ENCODE measurements at places on chromosomes 5 and 9.
A peak's percentile ranks its signal among the peaks of the same experiment; 100 is the strongest.

DNA sequence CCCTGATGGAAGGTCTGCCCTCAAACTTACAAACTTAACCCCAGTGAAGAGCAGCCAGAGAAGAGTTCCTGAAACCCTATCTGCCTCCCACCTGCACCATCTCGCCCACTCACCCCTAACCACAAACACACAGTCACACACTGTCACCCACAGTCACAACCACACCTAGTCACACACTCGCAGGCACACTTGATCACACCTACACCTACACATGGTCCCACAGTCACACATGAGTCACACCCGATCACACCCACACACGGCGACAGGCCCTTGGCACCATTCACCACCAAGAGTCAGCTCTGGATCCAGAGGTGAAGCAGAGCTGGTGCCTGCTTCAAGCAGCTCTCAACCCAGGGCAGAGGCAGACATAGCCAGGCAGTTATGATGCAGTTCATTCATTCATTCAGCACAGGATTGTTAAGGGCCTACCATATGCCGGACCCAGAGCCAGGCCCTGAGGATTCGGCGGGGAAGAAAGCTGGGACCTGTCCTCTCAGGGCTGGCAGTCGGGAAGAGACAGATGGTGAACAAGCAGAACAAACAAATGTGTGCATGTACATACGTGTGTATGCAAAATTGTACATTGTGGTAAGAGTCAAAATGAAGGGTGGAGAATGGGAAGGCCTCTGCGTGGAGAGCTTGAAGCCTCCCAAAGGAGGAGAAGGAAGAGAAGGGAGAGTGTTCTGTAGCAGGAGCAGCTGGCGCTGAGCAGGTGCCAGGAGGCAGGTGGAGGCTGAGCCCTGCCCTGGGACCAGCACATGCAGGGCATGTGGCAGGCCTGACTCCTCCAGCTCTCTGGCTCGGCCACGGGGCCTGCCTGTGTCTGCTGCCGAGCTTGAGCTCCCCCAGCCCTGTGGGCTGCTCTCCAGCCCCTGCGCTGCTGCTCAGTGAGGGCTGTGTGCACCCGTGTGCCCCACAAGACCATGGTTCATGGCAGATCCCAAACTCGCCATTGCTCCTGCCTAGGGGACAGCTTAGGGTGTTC lies 6.4 kb downstream of the TSPAN17 start:
- no peak for DNase-seq

GRCh38 chr9:116812231-116813030 lies 125.3 kb downstream of the TRIM32 start:
- no peak for DNase-seq

DNA sequence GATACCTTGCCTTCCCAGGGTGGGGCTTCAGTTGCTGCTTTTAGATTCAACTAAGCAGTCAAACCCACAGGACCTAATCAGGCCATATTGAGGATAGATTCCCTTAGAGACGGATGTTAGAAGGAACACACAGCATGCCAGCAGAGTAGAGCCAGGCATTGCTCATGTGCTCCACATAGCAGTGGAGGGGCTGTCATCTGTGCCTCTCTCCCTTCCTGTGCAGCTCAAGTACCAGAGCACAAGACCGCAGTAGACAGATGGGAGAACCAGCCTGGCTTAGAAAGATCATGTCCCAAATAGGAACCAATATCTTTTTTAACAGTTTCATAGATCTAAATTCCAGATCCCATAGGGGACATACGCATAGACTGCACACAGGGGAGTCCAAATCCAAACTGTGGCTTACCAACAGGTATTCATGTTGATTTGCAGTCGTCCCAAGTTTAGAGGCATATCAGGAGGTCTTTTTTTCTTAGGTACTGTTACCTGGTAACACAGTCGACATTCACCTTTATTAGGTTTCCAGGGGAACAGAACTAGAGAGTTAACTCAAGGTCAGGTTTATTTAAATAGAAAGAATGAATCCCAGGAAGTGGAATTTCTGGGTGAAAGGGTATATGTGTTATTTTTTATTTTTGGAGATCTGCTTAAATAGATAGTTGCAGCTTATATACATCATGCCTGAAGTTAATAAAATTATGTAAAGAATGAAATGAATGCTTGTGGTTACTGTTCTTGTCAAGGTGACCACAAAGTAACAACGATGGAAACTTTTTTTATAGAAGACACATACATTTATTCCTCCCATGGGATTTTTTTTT lies 43.5 kb upstream of the PCAT7 start:
- no peak for DNase-seq

DNA sequence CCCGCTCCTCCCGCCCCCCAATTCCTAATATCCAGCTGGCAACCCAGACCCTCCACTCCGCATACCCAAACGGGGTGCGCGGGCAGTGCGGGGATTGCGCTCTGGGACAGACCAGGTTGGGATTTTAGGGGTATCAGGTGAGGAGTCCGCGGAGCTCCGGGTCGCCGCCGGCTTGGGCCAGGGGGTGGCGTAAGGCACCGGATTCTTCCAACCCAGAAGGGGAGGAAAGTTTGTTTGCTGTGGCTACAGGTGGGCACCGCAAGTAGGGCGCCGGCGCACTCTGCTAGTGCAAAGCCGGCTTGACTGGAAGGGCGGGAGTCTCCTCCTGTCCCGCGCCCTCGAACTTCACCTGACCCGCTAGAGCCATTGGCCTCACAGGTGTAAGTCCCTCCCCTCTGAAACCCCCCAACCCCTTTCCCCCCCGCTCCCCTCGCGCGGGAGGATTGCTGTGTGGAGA lies 709 bp downstream of the IQGAP2 start:
- DNase-seq, result peak; percentile 61

GRCh38 chr5:2227433-2227832 lies 344.7 kb upstream of the IRX4 start:
- DNase-seq, result no peak

- DNase-seq, result peak; percentile 61
Observed at GRCh38 chr9:97468658-97469448, 32.6 kb upstream of the TMOD1 start.

DNA sequence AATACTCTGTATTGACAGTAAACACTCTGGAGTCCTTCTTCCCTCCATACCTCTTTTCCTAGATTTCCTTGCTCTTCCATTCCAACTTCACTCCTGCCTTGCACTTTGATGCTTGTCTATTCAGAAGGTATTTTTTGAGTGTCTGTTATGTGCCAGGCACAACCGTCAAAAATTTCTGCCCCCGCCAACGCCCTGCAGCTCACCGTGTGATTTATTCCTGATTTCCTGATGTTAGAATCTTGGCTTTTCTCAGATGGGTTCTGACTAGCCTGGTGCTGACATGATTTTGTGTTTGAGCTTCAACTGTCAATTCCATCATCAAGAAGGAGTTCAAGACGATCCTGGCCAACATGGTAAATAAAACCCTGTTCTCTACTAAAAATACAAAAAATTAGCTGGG lies 297.5 kb downstream of the AGTPBP1 start:
- no peak for DNase-seq

DNA sequence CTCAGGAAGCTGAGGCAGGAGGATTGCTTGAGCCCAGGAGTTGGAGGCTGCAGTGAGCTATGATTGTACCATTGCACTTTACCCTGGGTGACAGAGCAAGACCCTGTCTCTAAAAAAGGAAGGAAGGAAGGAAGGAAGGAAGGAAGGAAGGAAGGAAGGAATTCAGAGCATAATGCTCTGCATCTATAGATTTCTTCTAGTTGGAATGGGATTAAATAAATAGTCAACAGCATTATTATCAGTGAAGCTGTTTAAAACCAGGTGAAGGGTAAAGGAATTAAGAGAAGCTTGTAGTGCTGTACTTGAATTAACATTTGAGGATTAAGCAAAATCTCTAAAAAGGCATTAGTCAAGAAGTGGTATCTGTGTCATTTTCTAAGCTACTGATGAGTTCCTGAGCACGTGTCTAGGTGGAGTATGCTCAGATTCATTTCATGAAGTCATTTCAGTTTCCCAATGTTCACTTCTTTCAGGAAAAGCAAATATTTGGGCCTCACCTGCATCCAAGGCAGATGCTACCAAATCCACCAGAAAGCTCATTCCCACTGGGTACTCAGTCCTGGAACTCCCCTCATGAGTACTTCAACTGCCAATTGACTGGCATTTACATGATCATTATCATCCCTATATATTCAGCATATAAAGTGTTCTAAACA lies 8.4 kb downstream of the PDE6A start:
- no peak for DNase-seq

- DNase-seq, result no peak
Observed at GRCh38 chr5:57509501-57510260, 27.1 kb upstream of the ACTBL2 start.

- no peak for DNase-seq
Observed at GRCh38 chr9:27505744-27506161, 18.3 kb upstream of the IFNK start.

- DNase-seq, result no peak
Observed at GRCh38 chr9:27749838-27750237, 176.6 kb upstream of the C9orf72 start.

DNA sequence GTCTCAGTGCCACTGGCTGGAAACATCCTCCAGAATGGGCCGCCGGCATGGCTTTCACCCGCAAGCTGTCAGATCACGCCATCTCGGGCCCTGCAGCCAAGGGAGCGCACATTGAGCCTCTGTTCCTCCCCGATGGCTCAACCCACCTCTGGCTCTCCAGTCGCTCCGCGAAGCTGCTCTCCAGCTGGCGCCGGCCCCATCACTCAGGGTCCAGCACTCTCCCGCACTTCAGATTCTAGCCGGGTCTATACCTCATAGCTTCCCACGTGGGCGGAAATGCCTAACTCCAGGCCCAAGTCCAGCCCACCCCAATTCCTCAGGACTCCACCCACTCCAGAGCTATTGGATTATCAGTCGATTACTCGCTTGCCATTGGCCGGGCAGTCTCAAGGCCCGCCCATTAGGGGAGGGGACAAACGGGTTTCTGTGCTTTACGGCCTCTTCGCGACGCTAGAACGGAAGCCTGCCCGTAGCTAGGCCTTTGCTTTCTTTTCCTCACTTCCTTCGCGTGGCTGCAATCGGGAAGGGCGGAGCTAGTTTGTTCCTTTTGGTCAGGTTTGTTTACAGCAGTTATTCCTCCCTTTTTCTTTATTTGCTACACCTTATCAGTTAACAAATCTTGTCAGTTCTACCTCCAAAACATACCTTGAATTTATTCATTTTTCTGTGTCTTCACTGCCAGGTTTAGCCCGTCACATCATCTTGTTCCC lies at the start of gene NOL6:
NOL6 (minus strand) TSS at position 282 of the 710 bp plus-strand sequence; CDS start at position 200, 82 bp downstream.
- DNase-seq, result peak; percentile 99

DNA sequence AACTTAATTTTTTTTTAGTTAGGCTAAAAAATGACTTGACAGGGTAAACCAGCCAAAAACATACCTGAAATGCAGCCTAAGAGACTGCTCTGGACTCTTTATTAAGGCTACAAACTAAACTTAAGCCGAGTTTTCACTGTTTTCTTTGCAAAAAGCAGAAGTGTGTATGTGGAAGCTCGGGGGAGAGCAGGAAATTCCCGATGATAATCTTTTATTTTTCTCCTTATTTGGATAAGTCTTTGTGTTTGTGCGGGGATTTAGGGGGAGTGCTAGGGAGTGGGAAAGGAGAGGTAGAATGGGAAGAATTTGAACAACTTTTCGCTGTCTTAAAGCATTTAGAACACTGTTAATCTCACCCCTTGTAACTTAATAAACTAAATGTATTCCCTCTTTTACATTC lies 30.7 kb upstream of the GPR21 start:
- DNase-seq, result no peak
